Stimulated activated CD4-positive, alpha-beta T cell treated with anti-CD3 and anti-CD28 coated beads, Interleukin-12 subunit alpha, Interleukin-12 subunit beta, amount 100 ng/mL, for 24 hours (primary cell): ENCODE measurements at places on chromosomes 2 and 18.

DNA sequence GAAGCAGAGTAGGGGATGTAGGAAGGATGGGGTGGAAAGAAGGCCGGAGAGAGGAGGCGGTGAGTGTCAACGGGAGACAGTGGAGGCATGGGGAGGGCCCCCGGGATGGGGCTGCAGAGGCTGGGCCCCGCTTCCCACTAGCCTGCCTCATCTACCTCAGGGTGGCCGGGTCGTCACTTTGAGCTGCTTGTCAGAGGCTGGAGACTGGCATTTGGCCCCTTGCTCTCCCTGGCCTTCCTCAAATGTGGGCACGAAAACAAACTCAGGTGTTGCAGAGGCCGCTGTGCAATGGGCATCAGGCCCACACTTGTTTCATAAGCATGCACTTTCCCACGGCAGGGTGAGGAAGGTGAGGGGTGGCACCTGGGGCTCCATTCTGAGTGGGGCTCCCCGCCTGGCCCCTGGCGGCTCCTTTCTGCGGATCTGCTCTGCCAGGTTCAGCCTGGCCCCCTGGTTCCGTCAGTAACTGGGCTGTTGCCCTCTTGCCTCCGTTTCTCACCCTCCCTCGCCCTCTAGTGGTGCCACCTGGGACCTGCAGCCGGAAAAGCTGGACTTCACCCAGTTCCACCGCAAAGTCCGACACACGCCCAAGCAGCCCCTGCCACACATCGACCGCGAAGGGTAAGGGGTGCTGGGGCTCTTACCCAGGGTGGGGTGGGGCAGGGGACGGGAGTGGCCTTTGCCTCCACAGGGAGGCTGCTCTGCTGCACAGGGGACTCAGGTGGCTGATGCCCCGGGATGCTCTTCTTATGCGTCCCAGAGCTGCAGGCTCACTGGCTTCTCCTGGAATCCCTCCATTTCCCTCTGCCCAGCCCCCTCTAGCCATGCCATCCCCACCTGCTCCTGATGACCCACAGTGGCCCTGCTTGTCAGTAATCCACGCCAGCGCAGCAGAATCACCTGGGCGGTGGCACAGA lies 125.4 kb downstream of the CTIF start:
- DNase-seq = peak; percentile 23

DNA sequence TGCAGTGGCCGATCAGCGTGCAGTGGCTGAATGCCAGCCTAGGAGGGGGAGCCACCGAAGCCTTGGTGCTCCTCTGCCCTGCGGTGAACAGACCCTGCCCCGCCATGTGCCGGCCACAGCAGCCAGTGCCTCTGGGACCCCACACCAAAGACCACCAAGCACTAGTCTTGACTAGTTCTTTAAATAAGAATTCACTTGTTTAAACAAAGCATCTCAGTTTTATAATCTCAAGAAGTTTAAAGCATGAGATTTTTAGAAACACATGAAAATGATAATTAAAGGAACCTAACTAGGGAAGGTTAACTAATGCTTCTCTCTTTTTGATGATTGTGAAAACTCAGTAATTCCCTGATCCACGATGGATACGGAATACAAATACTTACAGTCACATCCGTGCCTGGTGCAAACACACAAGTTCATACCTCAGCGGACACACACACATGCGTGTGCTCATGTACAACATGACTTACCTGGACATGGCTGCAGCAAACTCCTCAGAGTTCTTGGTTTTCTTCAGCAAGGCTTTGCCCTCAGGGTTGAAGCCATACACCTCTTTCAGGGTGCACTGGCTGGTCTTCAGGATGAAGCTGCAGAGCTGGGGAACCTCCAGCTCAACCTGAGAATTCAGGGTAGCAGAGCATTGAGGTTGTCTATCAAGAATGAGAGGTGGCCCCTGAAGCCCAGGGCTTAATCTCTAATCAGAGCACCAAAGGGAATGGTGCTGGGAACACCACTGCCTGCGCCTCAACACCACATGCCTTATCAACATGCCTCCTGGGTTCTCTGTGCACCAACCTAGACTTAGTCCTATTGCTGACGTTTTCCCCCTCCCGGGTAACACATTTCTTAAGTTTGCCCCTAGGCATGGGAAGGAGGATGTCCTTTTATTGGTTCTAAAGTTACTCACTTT lies 3.1 kb downstream of the APOB start:
- DNase-seq = no peak

- DNase-seq = no peak
These were observed 41.2 kb downstream of the ASAP2 start for GRCh38 chr2:9247786-9248185.

DNA sequence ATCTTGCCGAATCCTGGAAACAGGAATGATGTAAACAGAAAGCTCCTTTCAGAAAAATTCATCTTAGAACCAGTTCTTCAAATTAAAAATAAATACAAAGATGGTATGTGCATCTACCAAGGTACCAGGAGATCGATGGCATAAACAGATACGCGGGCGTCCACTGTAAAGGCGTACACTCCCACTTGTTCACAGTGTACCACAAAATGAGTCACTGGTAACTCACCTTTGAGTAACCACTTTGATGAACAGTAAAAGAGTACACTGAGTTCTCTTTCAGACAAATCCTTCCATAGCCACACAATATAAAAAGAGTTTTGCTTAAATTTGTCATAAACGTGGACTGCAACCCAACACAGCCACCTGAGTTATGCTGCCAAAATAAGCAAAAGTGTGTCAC lies 128.3 kb downstream of the DNER start:
- DNase-seq = no peak

- no peak for DNase-seq
These were observed 103.6 kb downstream of the LRRTM4 start for GRCh38 chr2:77418537-77418936.

- no peak for DNase-seq
These were observed 144.9 kb downstream of the TSN start for GRCh38 chr2:121900391-121900790.

DNA sequence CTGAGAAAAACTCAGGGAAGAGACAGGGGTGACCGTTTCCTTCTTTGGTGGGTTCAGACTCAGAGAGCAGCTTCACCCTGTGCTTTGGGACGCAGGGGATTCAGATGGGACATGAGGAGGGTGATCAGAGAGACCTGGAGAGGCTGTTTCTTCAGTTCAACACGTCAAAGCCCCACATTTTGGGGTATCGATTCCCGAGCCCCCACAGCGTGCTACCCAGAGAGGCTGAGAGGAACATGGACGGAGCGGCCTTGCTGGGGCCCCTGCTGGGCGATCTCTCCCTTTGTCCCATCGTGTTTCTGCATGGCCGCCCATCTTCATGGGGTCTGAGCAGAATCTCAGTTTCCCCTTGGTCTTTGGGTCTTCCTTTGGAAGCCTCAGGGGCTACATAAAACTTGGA lies 38.2 kb upstream of the PXDN start:
- DNase-seq = no peak

DNA sequence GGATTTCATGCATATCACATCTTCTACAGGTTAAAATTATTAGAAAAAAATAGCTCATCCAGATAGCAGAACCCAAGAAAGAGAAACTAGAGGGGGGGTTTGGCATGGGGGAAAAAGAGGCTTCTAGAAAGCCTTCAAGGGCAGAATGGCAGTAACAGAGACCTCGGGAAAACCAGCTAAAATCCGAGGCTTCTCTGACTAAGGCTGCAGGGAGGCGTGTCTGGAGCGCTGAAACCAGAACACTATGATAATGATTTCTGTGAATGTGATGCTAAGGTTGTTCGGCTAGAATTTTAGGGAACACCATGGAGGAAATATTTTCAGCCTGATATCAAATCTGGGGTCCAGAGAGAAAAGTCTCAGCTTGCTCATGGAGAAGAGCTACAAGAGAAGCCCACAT lies 73.0 kb downstream of the ATP8B1 start:
- DNase-seq = no peak

DNA sequence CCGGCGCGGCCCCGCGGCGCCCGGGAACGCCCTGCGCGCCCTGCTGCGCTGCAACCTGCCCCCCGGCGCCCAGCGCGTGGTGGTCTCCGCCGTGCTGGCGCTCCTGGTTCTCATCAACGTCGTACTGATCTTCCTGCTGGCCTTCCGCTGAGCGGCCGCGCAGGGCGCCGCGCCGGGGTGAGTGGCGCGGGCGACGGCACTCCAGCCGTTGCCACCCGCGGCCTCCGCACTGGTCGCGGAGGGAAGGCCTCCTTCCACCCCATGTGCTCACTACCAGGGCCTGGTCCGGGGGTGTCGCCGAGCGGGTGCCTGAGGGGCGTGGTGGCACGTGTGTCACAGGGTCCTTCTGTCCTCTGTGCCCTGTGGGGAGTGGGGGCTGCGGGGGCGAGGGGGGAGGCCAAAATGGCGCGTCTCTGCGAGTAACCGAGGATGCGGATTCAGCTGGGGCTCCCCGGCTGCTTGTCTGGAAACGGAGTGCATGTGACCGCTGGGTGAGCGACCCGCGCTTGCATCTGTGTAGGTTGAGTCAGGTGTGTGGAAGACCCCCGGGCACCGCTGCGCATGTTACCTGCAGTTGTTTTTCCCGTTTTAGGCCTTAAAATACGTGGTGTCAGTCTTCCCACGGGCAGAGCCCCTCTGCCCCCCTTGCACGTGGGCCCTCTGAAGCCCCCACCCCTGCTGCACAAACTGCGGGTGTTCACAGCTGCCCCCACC lies 58.0 kb downstream of the FAM168B start:
- no peak for DNase-seq

DNA sequence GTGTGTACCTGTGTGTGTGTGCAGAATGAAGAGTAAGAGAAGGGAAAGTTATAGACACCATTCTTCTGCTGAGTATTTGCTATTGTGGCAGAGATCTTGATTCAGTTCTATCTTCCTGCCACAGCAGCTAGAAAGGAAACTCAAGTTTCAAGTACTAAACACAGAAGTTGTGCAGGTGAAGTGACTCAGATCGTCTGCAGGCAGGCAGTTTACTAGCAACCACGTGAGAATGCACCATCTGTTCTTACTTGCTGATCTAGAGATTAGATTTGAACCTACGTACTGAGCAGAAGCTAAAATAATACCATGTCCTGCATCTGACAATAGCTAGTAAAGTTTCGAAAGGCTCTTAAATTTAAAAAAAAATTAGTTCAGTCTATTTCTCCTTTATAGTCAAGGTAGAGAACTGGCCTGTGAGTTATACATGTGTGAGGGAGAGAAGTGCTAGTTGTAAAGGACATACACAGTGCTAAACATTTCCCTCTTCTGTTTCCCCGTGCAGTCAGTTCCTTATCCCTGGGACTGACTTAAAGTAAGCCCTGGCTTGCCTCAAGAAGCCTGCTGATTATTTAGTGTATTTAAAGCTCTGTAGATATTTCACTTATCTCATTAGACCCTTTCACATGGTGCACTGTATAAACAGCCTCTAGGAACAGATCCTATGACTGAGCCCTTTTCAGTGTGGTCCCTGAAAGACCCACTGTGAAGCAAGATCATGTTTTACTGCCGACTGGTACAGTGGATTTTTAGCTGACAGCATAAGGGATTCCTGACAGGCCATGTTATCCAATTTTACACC lies 45.0 kb downstream of the SLC38A11 start:
- no peak for DNase-seq

DNA sequence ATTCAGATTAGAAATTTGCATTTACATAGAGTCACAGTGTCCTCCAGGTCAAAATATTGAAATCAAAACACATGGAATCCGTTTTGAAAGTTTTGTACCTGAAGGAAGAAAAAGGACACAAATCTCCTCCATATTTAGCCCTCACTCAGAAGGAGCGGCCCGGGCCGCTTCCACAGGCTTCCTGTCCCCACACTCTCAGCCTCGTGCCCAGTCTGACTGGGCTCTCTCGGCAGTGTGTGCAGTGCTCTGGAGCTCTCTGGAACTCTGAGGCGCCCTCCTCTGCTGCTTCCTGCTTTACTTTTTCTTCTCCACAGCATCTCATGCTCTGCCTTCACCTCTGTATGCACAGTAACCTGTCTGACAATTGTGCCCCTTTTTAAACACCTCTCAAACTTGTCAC lies 22.2 kb upstream of the ZFP36L2 start:
- no peak for DNase-seq

GRCh38 chr2:85405201-85406059 lies 4.7 kb downstream of the CAPG start:
- DNase-seq = peak; percentile 48

DNA sequence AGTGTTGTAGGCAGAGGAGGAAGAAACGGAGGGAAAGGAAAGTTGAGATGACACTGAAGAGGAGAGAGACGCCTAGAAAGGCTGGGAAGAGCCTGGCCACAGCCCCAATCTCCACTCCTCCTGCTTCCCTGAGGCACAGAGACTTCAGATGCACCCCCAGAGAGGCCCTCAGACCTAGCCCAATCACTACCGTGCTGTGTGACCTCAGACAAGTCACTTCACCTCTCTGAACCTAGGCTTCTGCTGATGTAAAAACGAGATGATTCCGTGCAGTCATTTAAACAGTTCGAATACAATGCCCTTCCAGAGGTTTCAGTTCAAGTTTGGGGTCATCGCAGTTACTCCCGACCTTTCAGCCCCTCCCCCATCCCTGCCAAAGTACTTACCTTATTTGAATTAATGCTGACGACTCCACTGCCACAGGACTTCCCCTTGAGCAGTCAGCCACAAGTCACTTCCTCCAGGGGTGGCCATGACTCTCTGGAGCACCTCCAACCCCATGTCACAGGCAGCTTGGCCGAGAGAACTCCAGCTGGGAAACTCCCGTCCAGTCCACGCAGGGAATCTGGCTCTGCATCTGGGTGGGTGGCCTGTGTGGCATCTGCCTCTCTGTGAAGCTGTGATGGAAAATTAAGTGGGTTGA lies 105.2 kb upstream of the ID2 start:
- peak; percentile 28 for DNase-seq

DNA sequence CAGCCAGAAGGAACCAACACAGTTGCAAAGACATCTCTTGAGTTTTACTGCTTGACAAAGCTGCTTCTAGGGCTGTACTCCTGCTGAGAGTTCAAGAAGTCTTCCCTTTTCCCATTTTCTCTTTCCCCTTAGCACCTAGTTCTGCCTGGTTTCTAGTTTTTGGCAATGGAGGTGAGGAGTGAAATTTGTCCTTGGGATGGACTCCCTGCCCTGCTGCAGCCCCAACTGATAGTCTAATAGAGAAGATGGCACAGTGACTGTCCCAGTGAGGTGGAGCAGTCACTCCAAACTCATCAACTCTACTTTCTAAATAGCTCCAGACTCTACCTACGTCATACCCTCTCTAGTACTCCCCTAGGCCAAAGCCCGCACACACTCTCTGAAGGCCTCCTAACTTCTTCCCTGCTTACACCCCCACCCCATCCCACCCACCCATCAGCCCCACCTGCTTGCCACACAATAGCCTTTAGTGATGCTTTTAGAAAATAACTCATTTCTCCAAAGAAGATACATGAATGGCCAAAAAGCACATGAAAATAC lies 164.4 kb downstream of the DDX1 start:
- DNase-seq = no peak

GRCh38 chr2:181924336-181924735 lies 32.8 kb downstream of the ITPRID2 start:
- no peak for DNase-seq

- peak; percentile 31 for DNase-seq
These were observed 300.0 kb upstream of the SMIM21 start for GRCh38 chr18:75727456-75727855.

DNA sequence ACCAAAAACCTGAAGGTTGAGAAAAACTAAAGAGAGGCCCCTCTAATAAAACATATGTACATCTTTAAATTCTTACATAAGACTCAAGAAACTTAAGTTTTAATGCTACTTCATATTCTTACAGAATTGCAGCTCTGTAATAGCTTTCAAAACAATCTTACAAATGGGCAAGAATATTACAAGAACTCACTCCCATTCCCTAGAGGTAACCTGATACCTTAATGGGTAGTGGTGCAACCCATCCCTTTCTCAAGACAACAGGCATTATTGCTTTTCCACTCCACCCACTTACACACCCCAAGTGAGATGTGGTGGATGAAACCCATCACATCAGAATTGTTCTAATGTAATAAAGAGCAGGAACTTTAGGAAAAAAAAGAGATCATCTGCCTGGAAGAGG lies 103.7 kb downstream of the RBMS1 start:
- no peak for DNase-seq

GRCh38 chr2:191618046-191618780 lies 59.7 kb upstream of the NABP1 start:
- no peak for DNase-seq
